NCI-H460 (cell line): ENCODE measurements at places on chromosomes 13 and 19. TPM values are rescaled to one million over a fixed set of nuclear protein-coding genes. Genes with fewer than 3 reads are reported as not detected.

DNA sequence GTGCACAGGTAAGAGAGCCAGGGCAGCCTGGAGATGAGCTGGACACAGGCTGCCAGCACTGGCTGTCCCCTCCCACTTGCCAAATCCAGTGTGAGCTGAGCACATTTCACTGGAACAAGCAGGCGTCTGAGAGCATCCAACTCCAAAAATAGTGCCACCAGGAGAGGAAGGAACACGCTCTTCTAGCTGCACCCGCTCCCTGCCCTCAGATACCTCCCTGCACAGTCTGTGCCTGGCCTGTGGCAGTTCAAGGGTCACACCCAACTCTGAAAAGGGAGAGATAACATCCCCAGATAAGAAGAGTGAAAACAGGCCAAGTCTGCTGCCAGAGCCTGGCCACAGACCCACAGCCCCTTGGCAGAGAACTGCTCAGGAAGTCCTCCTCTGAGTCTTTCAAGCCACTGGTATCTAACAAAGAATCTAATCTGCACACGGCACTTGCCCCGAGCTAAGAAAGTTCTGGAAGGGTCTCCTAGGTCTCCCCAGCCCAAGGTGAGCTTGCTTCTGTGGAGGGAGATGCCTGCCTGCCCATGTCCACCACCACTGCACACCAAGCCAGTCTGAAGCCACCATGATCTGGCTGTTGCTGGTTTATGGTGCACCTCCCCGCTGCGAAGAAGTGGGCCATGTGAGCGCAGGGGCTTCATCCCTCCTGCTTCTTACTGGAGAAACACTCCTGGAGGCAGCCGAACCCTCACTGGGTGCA, 14.7 kb downstream of the ELL start:
- DNase-seq: no peak

- DNase-seq: no peak
These were observed 28.5 kb upstream of the PARP4 start for GRCh38 chr13:24541127-24541475.

- no peak for DNase-seq
These were observed 924 bp downstream of the RGCC start for GRCh38 chr13:41458187-41458760.

DNA sequence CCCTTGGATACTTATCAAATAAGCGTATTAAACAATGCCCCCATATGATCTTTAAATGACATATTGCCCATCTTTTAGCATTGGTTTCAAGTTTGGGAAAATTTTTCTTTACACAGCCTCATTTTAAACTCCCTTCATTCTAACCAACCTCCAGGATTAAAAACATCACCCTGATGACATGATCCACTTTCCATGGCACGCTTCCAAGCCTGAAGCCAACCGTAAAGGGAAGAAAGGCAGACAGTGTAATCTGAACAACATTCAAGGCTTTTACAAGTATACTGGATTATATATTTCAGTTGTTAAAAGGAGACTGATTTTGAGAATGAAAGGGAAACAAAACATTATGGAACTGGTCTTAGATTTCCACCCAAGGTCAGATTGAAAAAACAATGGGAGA, 1721.9 kb downstream of the OLFM4 start:
- DNase-seq: no peak

- DNase-seq: peak; percentile 60
These were observed at the start of gene GPC5 for GRCh38 chr13:91398413-91399188. Gene GPC5, plus strand, starts transcription at chr13:91398621.

DNA sequence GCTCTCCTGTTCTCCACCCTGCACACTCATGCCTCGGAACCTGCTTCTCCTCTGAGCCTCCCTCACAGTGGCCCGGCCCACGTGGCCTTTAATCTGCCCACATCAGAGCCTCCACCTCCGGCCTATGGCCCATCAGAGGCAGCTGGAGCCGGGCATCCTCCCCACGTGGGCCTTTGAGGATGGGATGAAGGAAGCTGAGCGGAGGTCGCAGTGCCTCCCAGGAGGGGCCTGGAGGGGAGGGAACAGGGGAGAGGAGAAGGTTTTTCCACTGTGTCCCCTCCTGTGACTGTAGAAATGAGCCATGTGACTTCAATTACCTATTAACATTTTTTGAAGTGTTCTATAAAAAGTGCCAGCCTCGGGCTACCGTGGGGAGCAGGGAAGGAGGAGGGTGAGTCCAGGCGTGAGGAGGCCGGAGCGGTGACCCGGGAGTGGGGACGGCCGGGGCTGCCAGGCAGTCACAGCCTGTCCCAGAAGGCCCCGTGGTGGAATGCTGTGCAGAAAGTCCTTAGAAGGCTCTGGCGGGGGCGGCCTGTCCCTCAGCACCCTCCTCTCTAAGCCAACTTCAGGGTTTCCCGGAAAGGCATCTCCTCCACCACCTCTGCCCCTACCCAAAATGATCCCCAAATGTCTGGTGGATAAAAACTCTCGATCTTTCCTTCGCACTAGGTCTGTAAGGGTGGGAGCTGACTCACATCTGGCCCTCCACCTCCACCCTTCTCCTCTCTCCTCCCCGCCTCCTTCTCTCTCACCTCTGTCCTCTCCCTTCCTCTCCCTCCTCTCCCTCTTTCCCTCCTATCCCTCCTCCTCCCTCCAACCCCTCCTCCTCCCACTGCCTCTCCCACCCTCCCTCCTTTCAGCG, 24.8 kb upstream of the SLC1A5 start:
- no peak for DNase-seq

DNA sequence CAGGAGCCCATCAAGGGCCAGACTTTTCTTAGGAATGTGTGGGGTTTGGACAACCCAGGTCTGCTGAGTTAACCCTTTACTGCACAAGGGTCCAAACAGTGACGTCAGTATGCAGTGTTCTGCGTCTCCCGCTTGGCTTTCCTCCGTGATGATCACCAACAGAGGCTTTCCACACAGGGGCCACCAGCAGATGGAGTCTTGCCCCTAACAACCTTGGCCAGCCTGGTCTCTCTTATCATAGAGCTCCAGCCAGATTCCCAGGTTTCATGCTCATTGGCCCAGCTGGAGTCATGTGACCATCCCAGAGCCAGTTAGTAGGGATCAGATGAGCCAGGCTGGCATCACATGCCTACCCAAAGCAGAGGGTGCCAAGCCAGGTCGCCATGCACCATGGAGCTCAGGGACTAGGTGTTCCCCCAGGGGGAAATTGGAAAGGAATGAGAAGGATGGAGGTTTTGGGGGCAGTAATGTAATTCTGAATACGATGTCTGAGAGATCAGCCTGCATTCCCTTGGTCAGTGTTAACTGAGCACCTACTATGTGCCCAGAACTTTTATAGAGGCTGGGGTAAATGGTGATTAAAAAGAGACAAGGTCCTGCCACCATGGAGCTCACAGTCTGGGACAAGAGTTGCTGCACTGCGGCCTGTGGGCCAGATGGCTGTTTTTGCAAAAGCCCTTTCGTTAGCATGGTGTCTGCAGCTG, 61.2 kb downstream of the MYH14 start:
- DNase-seq: no peak

GRCh38 chr19:1540365-1540925, 16.6 kb downstream of the PLK5 start:
- no peak for DNase-seq

DNA sequence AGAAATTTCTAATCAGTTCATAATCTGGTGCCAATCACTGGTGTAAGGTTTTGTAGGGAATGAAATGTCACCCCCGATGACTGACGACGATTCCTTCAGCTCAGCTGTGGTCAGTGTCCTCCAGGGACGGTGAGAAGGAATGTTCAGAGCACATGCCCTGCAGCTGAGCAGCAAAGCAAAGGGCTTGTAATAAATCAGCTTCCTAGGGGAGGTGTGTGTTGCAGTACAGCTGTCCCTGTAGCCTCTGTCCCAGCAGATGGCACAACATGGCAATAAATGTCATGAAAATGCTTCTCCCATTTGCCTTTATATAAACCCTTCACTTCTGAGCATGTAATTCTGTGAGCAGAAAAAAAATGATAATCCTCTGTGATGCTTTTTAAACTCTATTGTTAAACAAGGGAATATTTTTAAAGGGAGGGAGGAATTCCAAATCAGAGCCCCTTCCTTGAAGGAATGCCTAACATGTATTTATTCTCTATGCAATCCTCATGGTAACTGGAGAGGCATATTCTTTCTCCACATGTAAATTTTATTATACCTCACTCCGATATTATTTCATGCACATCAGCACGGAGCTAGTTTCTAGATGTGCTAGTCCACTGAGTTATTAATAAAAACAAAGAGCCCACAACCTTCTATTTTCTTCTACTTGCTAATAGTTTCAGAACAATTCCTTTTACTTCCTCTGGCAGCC, 102.5 kb downstream of the FAM216B start:
- peak; percentile 56 for DNase-seq

GRCh38 chr19:1167687-1168571, 6.1 kb downstream of the SBNO2 start:
- DNase-seq: no peak

- no peak for DNase-seq
These were observed 20.9 kb downstream of the CAPS start for GRCh38 chr19:5934774-5935472.

NLRP12 gene
- total RNA-seq: not detected in 2 replicates

SLC25A23 gene
- 13.3 and 14.1 TPM in 2 replicates for total RNA-seq

MAST1 gene
- total RNA-seq: 1.7 TPM in 2 replicates

CGB5 gene
- not detected in 2 replicates for total RNA-seq

ARHGAP33 gene
- total RNA-seq: 3.1 and 3.5 TPM in 2 replicates

GRIN3B gene
- total RNA-seq: not detected in 2 replicates

NLRP5 gene
- total RNA-seq: not detected in 2 replicates
